Activated CD4-positive, CD25-positive, alpha-beta regulatory T cell (primary cell): ENCODE measurements at places on chromosomes 6 and 20.

DNA sequence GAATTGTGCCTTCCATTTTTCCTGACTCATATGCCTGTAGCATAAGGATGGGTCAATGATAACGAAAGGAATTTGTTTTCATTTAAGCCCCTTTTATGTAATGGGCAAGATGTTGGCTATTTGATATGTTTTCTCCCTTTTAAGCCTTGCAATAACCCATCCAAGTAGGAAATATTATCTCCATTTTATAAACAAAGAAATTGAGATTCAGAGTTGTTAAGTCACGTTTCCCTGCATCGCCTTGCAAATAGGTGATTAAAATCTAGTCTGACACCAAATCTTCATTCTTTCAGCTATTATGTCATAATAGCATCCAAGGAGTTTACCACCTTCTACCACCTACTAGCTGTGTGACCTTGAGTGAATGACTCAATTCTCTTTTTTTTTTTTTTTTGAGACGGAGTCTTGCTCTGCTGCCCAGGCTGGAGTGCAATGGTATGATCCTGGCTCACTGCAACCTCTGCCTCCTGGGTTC, 7.0 kb downstream of the HNF4A start:
- no peak for DNase-seq

- DNase-seq = no peak
Observed at GRCh38 chr6:144155529-144155928, 5.2 kb downstream of the STX11 start.

DNA sequence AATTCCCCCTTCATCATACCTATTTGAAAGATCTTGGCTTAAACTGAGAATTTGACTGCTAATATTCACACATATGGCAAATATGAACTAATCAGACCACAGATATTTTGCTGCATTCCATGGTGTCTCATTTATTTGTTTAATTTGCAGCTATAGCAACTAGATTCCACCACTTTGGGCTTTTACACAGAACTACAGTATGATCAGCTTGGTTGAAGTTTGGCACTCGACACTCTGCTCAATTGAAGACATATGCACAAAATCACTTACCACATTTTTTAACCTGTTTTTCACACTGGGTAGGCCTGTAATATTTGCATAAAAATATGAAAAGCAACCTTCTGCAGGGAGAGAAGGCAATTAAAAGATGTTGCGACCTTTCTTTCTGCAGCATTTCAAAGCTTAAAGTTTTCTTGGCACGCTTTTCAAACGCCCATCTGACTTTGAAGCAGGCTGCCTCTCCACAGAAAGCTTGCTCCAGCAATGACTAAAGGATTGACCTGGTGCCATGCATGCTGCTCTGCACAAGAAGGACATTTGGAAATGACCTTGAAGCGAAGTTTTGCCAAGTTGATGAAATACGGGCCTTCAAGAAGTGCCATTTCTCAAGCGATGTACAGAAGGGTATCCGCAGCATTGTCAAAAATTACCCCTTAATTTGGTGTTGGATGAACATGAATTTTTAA, 126.7 kb downstream of the AIG1 start:
- DNase-seq = no peak

GRCh38 chr6:17381424-17382147, 11.8 kb upstream of the CAP2 start:
- DNase-seq = no peak

DNA sequence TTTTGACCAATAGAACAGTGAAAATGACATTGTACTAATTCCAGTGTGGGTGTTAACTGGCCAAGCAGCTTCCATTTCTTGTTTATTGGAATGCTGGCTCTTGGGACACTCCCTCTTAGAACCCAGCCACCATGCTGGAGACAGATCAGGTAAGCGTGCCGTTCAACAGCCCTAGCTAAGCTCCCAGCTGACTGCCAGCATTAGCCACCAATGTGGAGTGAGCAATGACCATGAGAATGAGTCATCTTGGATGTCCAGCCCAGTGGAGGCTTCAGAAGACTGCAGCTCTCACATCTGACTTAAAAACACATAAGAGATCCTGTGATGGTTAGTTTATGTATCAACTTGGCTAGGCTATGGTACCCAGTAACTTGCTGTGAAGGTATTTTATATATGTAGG, 3.0 kb upstream of the LINC00237 start:
- DNase-seq = no peak

- DNase-seq = no peak
Observed at GRCh38 chr6:39330476-39330875, 8.0 kb upstream of the KCNK16 start.

GRCh38 chr20:22825546-22825945, 209.6 kb upstream of the SSTR4 start:
- no peak for DNase-seq

DNA sequence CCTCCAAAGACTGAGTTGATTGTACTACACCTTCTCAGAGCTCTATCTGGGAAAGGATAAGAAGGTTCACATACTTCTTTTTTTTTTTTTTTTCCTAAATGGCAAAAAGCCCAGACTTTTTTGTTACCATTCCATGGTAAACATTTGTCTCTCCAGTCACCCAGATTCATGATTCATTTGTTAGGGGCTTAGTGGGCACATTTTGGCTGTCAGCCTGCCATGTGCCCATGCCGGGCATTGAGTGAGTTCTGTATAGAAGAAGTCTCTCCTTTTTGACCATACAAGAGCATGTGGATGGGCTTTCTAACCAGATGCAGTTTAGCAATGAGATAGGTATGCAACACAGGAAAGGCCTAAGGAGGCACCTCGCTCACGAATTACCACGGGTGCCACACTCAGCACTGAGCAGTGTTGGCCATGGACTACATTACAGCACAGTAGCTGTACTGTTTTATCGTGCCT, 447.5 kb upstream of the HSF2 start:
- DNase-seq = no peak

DNA sequence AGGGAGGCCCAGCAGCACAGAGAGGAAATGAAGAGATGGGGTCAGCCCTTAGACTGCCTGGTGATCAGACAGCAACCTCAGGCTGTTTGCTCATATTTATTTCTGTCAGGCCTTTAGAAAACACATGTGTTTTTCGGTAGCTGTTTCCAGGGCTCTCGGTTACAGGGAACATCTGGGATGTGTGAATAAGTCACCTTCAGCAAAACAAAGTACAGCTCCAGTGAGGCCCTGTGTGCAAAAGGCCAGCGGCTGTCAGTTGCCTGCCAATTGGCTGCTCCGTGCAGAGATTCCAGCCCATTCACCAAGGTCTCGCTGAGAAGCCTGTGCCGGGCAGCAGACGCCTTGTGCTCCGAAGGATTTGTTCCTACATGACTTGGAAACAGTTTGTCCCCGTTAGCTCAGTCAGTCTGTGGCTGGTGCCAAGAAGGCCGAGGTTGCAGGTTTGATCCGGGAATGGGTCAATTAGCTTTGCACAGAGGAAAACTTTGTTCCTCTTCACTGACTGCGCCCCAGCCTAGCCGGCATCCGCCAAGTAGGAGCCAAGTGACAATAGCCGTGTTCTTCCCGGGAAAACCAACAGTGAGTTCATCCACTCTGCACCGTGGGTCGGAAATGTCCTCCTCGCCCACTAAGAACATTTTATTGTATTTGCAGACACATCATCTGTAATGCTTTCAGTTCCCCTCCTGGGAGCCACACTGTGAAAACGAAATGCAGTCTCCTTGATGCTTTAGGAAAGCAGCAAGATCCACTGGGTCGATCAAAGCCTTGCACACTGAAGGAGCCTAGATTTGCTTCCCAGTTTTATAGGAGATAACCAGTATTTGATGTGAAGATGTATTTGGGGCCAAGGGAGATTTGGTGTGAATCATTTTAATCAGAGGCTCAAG, 315.4 kb upstream of the CDYL start:
- no peak for DNase-seq

DNA sequence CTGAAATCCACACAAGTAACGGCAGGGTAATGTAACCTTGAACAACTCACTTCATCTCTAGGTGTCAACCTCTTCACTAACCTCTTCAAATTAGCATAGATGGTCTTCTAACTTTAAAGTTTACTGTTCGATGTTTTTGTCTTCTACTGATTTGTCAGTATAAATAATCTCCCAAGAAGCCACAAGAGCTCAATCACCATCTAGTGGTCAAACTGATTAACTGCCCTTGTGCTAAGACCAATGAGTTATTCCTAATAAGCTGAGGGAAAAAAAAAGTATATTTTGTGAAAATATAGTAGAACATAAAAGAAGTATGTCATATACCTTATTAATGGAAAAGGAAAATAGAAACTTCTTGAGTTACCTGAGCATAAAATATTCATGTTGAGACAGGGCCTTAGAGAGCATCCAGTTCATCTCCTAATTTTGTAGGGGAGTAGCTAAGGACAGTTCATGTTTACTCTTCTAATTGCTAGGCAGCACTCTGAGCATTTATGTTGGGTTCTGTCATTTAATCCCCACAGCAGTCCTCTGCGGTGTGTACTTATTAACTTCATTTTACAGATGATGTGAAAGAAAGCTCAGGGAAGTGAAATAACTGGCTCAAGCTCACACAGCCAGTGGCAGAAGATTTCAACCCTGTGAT, 317.1 kb downstream of the ESR1 start:
- no peak for DNase-seq

DNA sequence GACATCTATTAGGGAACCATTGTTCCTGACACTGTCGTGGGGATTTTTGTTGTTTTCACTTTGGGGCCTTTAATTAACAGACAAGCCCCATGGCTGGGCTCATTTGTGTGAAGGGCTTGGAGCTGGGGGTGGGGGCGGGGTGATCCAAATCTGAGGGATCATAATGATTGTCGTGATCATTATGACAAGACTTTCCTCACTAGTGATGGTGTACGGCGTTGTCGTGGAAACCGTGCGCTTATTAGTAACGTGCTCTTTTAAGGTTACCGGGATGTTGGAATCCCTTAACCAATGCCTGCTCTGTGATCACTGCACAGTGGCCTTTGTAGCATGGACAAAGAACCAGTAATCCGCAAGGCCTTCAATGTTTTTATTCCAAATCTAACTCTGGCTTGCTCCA, 18.6 kb downstream of the PDYN start:
- DNase-seq = no peak
